Hypothalamus (tissue), 51 donors: ENCODE measurements at places on chromosomes 1 and 21.

GRCh38 chr1:234769284-234769985 lies 159.5 kb upstream of the IRF2BP2 start:
- DNase-seq: no peak

GRCh38 chr1:92784021-92784638 lies 778 bp downstream of the EVI5 start:
- DNase-seq: peak; percentile 39

DNA sequence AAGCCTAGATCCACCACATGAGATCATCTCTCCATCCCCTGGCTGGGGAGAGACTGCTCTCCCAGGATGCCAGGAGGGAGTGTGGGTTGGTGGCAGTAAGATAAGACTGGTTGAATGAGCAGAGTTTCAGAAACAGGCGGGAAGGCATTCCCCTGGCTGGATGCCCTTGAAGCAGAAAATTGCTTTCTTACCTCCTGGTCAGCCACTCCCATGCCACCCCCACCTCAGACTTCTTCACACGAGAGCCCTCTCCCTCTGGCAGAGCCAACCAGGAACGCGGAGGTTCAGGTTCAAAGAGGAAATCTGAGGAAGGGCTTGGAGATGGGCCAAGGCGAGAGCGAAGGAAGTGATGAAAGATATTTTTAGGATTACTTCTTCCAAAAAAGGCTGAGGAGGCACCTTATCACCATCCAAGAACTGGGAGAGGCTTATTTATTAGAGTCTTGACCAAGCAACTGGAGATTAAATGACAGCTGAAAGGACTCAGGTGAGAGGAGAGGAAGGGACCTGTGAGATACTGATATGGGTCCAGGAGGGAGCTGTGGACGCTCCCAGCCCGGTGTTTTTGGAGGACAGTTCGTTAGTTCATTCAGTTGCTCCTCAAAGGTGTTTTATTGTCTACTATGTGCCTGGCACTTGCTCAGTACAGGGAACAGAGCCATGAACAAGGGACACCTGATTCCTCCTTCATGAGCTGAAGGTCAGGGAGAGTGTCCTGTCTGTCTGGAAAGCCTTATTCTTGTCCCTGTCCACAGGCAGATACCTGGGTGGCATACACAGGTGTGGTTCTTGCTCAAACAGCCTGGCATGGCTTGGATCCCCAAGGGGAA lies 18.9 kb upstream of the SLC26A9 start:
- DNase-seq: no peak

GRCh38 chr1:16905110-16905867 lies 9.5 kb downstream of the RNU1-2 start:
- peak; percentile 51 for DNase-seq

GRCh38 chr1:162022626-162023025 lies 1.0 kb downstream of the OLFML2B start:
- no peak for DNase-seq

GRCh38 chr1:159795534-159795933 lies 6.6 kb upstream of the FCRL6 start:
- no peak for DNase-seq

GRCh38 chr1:232560940-232561339 lies 69.0 kb downstream of the SIPA1L2 start:
- no peak for DNase-seq

GRCh38 chr1:84603941-84604830 lies 29.9 kb upstream of the CTBS start:
- DNase-seq: no peak

DNA sequence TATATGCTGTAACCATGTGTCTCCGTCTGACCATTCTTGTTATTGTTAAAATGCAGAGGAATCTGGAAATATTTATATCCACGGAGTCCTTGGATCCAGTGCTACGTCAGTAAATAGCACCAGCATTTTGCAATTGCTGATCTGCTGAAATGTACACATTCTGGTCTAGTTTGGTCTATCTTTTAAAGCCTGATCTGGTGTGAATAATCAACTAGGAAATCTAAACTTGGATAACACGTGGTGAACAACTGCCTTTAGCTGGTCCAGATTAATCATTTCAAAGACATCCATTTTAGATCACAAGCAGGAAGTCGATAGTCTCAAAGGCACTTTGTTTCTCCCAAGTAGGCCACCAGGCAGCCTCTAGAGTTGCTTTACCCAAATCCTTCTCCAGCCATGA lies 32.6 kb downstream of the PDPN start:
- DNase-seq: no peak
